ENCODE measurements at places on chromosomes 1 and 21. TPM values are rescaled to one million over a fixed set of nuclear protein-coding genes. Genes with fewer than 3 reads are reported as not detected.

KCNE2 gene
- total RNA-seq: not detected

DNA sequence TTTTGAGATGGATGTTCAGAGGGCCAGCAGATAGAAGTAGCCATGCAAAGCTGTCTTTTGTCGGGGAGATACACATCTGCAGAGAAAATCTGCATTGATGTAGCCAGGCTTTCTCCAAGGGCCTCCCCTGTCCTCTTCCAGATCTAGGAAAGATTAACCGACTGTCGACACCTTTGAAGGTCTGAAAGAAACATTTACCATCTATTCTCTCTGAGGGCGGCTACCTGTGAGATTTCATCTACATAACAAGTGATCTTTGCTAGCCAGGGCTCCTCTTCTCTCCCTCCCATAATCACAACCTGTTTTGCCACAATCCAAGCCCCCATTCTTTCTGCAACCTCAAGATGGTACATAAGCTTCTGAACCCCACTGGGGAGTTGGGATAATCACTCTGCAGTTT lies 193.6 kb downstream of the RGS7 start:
- no peak for DNase-seq

DNA sequence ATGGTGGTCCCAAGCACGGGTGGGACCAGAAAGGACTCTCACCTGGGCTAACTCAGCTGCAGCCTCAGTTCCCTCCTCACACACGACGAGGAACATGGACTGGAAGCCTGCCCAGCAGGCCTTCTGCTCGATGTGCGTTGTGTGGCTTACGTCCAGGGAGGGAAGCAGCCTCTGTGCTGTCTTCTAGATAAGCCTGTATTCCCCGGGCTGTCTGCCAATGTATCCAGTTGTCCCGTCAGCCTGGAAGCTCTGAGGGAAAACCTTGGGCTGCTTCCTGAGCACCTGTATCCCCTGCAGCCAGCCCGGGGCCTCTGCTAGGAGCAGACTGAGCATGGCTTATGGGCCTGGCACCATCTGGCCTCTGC lies 10.5 kb downstream of the PCSK9 start:
- no peak for DNase-seq

DNA sequence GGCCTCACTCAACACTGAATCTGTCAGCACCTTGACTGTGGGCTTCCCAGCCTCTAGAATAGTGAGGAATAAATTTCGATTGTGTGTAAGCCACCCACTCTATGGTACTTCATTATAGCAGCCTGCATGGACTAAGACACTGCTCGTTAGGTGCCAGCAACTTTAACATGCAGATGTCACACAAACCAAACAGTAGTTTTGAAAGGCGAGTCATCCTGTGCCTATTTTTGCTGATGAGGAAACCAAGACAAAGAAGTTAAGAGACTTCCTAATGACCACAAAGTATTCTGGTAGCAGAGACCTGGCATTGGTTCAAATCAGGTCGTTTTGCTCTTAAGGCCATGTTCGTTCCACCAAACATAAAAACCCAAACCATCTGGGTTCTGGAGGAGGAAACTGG lies 42.9 kb downstream of the BATF3 start:
- no peak for DNase-seq

AQP10 gene
- not detected for total RNA-seq

DNA sequence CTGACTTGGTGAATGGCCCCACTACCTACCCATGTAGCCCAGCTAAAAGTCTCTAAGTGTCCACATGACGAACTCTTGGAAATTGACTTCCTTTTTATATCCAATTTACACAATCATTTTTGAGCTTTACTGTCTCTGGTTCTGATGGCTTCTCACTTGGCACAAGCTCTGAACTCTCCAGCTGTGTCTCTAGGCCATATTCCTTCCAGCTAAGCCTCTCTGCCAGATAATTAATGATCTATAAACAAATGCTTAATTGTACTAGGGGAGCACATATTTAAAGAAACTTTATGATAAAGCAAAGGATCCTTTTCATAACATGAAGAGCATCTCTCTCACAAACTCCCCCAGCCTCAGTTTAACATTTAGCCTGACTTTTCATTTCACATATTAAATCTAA lies 16.3 kb upstream of the BEND5 start:
- no peak for DNase-seq
